AML-193 (cell line): ENCODE measurements at places on chromosomes 3 and 15.

- DNase-seq = no peak
Measured at GRCh38 chr3:130669740-130670139, 76.9 kb downstream of the PIK3R4 start.

DNA sequence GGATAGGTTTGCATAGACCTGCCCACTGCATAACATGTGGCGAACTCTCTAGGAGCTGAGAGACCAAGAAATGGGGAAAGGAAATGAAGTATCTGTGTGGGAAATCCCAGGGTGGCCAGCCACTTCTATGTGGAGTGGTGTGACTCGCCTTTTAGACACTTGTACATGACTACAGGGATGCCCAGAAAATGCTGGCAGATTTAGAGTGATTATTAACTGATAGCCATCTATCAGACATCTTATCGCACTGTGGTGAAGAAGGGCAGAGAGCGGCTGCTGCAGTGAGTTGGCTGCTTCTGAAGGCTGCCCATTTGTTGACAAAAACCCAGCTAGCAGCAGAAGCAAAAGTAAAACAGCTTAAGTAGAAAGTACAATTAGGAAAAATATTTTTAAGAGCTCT is 18.1 kb upstream of the STAC start:
- no peak for DNase-seq

GRCh38 chr15:70324001-70324974 is 226.6 kb upstream of the TLE3 start:
- DNase-seq = no peak

GRCh38 chr3:12687948-12688347 is 24.0 kb upstream of the RAF1 start:
- DNase-seq = no peak
